ENCODE measurements at places on chromosomes 12 and 14.

GRCh38 chr12:116906285-116906684, 4.5 kb upstream of the FBXW8 start:
- no peak for DNase-seq

DNA sequence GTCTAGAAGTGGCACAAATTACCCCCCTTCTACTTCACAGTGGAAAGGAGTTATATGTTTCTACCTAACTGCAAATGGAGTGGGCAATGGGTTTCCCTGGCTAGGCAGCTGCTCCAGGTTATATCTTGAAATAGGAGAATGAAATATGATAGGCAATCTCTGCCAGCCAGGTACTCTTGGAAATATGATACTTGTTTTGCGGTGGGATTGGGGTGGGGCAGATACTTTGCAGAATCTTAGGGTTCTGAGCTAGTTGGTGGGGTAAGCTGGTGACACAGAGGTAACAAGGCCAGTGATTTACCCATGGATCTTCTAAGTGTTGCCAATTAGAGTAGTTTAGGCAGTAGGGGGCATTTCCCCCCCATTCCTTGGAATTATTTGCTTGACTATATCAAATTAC, 140.1 kb downstream of the ATP23 start:
- no peak for DNase-seq

DNA sequence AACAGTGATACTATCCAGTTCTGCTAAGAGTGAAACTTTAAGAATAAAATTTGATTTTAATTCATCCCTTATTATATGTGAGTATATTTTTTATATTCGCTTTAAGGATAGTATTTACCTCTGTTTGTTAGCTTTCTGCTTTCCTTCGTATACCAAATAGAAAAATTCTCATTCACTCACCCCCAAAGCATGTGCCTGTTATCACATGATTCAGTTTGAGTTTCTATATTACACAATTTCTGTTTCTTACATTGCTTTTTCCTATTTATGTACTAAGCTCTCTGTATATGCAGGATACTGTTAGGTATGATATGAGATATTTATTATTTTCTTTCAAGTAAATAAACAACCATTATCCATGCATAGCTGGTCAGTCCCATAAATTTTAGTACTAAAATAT, 275.2 kb downstream of the FBXL14 start:
- no peak for DNase-seq

DNA sequence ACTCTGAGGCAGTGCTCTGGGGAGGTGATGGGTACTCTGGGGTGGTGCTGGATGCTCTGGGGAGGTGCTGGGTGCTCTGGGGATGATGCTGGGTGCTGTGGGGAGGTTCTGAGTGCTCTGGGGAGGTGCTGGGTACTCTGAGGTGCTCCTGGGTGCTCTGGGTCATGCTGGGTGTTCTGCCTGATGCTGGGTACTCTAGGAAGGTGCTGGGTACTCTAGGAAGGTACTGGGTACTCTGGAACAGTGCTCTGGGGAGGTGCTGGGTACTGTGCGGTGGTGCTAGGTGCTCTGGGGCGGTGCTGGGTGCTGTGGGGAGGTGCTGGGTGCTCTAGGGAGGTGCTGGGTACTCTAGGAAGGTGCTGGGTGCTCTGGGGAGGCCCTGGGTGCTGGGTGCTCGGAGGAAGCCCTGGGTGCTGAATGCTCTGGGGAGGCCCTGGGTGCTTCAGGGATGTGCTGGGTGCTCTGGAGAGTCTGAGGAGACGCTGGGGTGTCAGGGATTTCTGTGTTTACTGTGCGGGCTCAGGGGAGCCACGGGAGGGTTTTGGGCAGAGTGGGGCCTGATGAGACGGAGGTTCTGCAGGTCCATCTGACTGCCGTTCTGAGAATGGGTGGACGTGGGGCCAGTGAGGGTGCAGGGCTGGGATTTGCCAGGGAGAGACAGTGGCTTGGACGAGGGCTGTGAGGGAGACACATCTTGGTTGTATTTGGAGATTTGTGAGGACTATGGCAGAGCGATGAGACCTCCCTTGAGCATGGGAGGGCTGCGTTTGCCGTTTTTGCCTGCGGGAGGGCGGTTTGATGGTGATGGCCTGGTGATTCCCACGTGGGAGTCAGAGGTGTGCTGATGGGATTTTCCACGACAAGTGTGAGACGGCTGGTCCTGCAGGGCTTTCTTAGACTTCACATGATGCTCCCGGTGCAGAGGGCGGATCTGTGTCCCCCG, 30.0 kb downstream of the MMP17 start:
- no peak for DNase-seq

DNA sequence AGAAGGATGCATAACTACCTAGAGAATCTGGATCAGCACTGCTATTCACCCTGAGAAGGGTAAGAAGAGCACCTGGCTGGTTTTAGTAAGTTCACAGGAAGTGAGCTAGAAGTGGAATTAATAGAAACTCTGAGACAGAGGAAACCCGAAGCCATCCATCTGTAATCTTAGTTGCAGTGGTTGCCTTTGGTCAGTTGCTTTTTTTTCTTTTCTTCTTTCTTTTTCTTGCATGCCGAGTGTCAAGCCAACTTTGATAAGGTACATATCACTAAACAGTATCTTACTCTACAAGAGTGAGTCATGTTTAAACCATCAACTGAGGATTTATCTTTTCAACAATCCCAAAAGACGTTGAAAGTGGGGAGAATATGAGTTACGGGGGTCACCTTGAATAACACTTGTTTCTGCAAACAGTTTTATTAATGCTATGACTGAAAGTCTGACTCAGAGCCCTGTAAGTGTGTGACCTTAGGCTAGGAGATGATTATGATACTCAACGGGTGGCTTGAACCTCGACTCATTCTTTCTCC, 26.7 kb downstream of the C12orf75 start:
- no peak for DNase-seq

DNA sequence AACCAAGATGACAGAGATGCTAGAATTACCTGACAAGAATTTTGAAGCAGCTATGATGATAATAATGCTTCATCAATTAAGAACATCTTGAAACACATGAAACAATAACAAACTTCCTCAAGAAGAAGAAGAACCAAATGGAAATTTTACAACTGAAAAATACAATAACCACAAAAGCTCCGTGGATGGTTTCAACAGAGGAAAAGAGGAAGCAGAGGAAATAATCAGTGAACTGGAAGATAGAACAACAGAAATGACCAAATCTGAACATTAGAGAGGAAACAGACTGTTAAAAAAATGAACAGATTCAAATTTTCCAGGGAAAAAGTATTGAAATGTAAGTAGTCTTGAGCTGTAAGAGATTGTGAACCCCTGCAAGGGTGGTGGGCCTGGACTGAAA, 62.8 kb upstream of the SLC35F4 start:
- no peak for DNase-seq

DNA sequence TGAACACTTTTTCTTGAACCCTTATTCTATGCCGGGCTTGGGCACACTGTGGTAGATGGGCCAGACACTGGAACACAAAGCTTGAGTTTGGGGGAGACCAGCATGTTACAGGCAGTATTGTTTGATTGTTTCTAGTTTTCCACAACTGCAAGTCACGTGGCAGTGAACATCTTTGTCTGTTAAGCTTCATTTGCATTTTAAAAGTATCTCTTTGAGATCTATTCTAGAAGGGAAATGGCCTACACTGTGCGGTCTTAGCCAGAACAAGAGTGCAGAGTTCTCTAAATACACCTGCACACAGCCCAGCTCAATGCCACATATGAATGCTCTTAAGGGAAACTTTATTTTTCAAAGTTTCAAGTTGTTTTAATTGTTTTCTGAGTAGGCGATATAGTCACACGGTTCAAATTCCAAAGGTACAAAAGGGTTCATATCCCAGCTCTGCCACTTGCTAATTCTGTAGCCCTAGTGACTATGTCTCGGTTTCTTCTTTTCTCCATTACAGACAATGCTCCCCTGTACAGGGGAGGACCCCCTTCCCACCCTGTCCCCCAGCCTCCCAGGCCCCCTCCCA, 24.9 kb downstream of the RIN3 start:
- DNase-seq, result no peak

GRCh38 chr14:58131386-58131785, 20.6 kb downstream of the ARMH4 start:
- no peak for DNase-seq

DNA sequence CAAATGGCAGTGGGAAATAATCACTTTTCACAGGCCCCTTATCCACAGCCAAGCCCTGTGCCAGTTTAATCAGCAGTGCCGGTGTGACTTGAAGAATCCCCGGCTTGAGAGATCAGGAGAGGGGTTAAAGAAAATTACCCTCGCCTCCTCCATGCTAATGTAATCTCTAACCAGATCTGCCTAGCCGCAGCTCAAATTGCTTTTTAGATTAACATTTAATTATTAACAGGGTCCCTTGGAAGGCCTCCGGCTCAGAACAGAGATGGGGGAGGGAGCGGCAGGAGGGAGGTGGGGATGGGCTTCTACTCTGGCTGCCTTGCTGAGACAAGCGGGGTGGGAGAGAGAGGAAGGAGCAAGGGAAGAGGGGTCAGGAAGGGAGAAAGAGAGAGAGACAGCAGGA, 24.0 kb downstream of the FAM222A start:
- no peak for DNase-seq

DNA sequence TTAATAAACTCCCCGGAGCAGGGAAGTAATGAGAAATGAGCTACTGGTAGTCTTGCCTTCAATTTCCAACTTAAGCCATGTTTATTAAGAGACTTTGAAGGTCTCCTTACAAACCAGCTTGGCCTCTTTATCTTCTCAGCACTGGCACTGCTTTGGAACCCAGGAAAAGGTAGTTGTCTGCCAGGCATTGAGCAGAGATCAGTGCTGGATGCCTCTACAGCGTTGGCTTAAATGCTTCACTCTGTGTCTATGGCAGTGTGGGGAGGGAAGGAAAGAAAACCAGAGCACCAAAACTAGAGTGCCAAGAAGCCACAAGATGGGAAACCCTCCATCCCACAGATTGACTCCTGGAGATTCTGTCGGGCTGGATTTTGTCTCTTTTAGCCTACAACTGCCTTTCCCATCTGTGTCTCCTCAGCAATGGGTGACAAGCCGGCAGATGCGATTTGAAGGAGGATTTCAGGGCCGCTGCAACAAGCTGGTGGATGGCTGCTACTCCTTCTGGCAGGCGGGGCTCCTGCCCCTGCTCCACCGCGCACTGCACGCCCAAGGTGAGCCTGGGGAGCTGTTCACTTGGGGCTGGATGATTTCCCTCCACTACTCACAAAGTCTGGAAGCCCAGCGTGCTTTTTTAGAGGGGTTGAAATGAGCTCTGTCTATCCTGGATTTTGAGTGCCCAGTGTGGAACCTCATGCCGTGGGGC, 57.3 kb downstream of the FNTB start:
- DNase-seq, result no peak

- DNase-seq, result no peak
Observed at GRCh38 chr12:127035011-127035879, 1231.7 kb upstream of the TMEM132C start.

GRCh38 chr12:85441741-85442140, 161.7 kb downstream of the ALX1 start:
- no peak for DNase-seq

DNA sequence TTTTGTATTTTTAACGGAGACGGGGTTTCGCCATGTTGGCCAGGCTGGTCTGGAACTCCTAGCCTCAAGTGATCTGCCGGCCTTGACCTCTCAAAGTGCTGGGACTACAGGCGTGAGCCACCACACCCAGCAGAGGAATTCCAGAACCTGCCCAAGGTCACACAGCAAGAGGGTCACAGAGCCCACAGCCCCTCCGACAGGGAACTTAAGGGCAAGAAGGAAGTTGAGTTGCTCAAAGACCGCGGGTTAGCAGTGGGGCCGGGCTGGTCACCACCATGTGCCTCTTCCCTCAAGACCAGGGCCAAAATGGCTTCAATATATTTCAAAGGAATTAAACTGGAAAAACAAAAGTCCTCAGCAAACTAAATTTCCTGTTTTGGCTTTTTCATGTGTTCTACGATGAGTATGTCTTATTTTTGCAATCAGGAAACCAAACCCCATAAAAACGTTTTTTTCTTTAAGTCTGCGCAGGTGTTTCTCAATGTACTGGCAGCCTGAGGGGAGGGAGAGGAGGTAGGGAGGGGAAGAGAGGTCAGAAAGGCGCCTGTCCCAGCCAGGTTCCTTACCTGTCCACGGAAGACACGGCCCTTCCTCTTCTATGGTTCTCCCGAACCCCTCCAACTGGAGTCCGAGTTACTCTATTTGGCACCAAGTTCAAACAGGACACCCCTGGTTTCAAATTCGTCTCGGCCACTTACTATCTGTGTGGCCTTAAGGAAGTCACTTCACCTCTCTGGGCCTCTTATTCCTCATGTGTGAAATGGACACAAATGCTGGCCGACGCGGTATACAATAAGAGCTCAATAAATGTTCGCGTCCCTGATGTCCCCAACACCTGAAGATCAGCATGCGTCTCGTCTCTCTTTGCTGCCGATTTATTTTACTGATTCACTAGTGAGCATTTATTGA, 778 bp downstream of the SLC8B1 start:
- DNase-seq, result no peak

DNA sequence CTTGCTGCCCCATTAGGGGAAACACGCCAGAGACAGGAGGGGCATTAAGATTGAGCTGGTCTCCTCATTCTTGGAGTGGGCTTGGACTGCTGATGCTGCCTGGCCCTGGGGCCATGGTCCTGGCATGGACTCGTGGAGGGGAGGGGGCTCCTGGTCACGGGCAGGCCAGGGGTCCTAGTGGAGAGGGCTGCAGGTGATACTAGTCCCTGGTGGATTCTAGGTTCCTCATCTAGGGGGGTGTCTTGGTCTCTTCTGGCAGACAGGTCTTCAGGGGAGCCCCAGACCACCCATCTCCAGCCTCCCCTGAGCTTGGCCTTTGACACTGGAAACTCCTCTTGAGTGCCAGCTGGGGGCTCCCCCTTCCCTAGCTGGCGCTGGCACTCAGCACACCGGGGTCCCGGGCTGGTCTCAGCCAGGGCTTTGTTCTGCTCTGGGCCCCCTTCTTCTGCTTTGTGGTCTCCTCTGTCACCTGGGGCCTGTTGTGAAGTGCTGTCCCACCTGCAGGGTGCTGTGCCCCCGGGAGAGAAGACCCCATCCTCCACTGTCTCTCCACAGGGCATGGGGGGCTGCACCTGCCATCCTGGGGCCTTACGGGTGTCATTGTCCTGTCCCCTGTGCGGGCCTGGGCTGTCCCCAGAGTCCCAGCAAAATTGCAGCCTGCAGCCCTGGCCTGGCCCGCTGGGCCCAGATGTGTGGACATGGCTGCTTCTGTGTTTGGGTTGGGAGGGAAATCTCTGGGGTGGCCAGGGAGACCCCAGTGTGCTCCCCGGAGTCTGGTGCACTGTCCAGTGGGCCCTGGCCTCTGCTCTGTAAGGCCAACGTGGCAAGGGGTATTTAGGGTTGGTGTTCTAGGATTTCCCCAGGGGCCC, 2.3 kb downstream of the KIF26A start:
- peak; percentile 2 for DNase-seq
